Activated CD4-positive, CD25-positive, alpha-beta regulatory T cell (primary cell): ENCODE measurements at places on chromosomes 5 and 9.

DNA sequence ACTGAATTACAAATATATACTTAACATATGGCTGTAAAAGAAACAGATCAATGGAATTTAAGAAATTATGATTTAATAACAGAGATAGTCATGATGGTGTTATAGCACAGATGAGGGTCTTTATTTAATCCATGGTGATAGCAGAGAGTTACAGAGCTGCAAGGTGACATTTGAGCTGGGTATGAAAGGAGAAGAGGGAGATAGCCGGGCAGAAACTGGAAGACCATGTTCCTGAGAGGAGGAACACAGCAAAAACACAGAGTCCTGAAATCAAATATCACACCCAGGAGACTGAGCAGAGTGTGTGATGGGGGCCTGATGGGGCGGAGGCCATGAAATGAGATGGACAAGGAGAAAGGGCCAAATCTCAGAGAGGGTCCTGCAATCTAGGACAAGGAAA, 163.4 kb downstream of the PJA2 start:
- no peak for DNase-seq

GRCh38 chr5:34474573-34475021, 181.5 kb upstream of the RAI14 start:
- DNase-seq = no peak

DNA sequence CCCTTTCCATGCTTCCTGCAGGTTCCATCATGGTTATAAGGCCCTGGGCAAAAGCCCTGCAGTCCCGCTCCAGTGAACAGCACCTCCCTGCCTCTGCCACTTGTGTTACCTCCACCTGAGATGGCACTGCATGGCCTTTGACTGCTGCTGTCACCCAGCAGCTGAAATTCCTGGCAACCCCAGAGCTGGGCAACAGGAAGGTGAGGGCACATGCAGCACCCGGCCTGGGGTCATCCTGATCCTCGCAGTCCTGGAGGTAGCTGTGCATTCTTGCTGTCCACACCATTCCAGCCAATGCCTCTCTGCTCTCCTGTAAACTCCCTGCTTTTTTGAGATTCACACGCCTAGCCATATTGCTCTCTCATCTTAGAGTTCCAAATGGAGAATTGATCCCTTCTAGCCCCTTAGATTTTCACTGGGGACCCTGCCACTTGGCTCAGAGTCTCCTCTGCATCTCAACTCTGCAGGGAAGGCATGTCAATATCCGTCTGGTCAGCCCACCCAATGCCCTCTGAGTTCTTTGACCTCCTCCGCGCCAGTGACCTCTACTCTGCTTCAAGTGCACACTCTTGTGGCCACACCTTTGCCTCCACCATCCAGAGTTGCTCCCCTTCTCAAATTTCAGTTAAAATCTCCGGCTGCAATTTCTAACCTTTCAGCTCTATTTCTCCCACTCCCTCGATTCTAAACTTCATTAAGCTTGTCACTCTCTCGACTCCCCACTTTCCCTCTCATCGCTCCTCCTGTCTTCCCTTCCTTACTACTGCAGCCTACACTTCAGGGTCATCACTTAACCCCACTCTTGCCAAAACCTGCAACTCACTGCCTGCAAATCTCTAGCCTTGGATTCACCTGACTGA, 93.4 kb downstream of the ANKH start:
- DNase-seq = no peak

- no peak for DNase-seq
Observed at GRCh38 chr5:12323637-12324229, 419.5 kb upstream of the CTNND2 start.

DNA sequence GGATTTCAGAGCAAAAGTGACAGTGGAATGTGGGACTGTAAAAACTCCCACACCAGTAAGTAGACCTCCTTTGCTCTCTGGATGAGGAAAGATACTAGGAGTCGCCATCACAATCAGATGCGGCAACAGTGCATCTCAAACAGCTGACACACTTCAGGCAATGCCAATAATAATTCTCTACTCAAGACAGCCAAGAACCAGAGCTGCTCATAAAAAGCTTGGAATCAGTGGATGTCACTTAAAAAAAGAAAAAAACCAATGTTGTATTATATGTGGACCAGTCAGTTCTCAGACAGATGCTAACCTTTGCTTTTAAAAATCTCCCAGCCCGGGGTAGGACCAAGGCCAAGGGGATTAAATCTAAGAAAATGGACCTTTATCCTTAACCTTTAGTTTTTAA, 185.0 kb downstream of the GNA14 start:
- no peak for DNase-seq

DNA sequence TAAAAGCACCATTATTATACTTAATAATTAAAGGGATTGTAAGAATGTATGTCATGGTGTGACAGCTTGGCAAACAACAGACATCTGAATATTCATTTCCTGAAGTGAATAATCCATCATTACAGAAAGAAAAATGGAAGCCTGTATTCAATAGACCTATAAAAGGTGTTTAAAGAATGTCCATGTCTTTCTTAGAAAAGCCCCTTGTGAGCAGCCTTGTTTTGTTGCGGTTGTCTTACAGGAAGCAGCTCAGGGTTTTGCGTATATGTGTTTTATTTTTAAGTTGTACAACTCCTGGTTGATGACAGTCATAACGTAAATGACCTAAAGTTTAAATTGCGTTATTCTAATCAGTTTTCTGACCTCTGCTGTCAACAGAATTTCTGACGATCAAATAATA, 53.8 kb downstream of the CAST start:
- DNase-seq = no peak

DNA sequence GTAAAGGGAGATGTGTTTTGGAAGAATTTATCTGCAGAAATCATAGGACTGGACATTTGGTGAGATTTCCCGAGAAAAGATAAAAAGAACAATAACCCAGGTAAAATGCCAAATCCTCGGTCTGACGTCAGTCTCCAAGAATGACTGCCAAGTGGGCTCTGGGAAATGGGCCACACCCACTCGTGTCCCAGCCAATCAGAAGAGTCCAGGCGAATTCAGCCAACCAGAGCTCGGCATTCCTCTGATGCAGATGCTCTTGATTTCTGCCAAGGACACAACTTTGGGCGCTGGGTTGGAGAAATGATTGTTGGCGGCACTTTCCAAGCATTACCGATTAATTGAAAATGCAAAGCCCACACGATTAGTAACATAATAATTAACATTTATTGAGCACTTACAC, 73.3 kb downstream of the FGF18 start:
- DNase-seq = no peak

DNA sequence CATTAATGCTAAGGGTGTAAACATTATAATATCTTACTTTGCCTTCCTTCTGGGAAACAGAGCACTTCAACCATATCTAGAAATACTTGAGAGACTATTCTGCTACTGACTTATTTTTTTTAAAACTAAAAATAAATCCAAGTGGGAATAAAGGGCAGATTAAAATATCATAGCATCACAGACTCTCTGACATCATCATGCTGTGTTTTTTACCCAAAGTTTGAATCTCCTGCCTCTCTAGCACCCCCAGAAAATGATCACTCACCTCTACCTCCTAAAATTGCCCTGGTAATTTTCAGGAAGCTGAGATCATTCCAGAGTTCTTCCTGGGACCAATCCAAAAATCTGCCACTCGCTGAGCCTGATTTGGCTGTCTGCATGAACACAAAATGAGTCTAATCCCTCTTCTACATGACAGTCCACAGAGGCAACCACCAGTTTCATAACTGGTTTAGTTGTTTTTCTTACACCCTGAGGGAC, 813.8 kb upstream of the DMAC1 start:
- no peak for DNase-seq

- no peak for DNase-seq
Observed at GRCh38 chr5:109865637-109866036, 175.9 kb downstream of the MAN2A1 start.

GRCh38 chr9:23849379-23850035, 23.5 kb upstream of the ELAVL2 start:
- no peak for DNase-seq

DNA sequence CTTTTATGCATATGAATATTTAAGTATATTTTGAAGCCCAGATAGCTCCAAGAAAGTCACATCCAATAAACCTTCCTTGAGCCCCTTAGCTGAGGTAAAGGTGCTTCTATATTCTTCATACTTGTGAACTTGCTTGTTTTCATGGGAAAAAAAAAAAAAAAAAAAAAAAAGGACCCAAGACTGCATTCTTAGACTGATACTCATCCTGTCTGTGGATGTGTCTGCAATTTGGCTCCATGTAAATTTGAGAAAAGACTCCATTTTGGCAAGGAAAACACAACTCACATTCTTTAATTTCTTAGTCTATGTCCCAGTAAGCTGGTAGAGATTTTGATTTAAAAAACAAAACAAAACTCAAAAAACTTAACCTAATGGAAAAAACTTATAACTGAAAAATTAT, 238.3 kb downstream of the FBXL17 start:
- DNase-seq = no peak

GRCh38 chr9:119114681-119115080, 254.6 kb downstream of the BRINP1 start:
- no peak for DNase-seq

- DNase-seq = no peak
Observed at GRCh38 chr5:143139585-143139984, 263.9 kb downstream of the NR3C1 start.

- DNase-seq = no peak
Observed at GRCh38 chr5:66426259-66427138, 169.7 kb upstream of the MAST4 start.

DNA sequence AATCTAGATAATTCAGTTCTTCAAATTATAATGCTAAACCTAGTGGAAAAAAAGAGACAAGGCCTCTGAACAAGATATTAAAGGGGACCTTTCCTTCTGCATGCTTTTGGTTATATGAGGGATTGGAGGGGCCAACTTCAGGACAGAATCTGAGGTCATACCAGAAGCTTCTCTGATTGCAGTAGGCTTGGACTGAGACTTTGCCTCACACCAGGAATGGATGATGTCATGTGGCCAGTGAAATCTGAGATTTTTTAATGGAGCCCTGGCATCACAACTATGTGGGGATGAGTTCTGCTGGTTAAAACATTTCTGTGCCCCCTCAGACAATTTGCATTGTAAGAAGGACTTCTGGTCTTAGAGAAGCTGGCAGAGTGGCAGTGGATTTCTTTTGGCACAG, 88.6 kb downstream of the ANGPTL2 start:
- DNase-seq = no peak

DNA sequence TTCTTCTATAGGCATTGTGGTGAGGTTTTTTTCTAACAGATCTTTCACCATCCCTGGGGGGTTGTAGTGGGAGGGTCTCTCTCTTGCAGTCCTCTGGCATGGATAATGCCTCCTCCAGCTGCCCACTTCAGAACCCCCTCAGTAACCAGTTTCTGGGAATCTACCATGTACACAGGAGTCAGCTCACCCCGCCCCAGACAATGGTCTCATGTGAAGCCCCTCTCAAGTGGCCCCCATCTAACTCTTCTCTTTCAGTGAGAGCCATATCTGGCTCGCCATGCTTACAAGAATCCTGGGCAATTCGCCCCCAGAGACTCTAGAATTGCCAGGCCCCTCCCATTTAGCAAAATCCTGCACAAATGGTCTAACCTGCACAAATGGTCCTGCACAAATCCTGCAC, 144.4 kb upstream of the FSTL4 start:
- DNase-seq = no peak

GRCh38 chr5:137453483-137454080, 45.5 kb downstream of the SPOCK1 start:
- DNase-seq = no peak

- no peak for DNase-seq
Observed at GRCh38 chr5:129609710-129610109, 138.2 kb upstream of the MINAR2 start.

DNA sequence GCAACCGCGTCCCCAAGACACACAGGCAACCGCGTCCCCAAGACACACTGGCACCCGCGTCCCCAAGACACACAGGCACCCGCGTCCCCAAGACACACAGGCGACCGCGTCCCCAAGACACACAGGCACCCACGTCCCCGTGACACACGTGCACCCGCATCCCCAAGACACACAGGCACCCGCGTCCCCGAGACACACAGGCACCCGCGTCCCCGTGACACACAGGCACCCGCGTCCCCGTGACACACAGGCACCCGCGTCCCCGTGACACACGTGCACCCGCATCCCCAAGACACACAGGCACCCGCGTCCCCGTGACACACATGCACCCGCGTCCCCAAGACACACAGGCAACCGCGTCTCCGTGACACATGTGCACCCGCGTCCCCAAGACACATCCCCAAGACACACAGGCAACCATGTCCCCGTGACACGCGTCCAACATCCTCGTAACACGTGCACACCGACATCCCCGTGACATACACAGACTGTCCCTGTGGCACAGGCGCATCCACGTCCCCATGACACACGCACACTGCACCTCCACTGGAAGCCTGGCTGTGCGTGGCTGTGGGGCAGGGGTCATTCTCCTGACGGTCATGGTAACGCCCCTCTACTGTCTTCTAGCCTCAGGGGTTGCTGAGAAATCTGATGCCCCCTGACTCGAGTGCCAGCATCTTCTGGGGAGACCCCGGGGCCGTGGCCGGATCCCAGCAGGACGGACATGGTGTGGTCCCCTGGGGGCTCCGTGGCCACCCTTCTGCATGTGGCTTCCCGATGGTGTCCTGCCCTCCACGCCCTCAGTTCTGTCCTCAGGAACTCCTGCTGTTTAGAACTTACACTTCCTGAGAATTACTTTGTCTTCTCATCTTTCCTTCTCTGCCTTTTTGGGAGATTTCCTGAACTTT, 24.1 kb downstream of the EXD3 start:
- DNase-seq = no peak

GRCh38 chr5:154254896-154255295, 64.4 kb downstream of the GALNT10 start:
- no peak for DNase-seq

- DNase-seq = no peak
Observed at GRCh38 chr9:110016340-110016739, 191.6 kb downstream of the C9orf152 start.

GRCh38 chr9:125659201-125659840, 47.7 kb downstream of the MAPKAP1 start:
- no peak for DNase-seq

GRCh38 chr5:125856949-125857348, 566.3 kb upstream of the GRAMD2B start:
- DNase-seq = no peak

DNA sequence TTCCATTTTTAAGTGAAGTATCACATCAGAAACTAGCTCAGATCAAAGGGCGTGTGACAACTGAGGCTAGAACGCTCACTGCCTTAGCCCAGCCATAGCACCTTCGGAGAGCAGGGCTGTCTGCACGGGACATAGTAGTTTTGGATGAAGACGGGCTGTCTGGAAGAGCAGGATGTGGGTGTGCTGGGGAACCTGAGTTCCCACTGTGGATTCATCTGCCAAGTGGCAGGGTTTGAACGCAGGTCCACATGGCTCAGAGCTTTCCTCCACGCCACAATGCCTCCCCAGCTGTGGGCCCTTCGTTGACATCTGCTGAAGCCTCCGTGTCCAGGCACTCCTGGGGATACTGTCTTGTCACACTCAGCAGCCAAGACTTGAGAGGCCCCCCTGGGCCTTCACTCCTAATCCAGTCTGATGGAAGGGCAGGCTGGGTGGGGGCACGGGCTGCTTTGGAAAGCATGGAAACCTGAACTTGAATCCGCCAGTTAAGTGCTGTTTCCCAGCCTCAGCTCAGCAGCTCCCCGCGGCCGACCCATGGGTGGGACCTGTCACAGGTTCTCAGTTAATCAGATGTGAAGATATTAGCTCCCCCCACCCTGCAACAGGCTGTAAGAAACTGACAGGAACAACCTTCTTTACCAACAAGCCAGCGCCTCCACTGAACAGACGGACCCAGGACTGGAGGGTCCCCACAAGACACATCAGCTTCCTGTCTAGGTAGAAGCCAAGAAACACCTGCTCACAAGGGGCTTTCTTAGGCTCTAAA, 228.1 kb downstream of the FANCC start:
- DNase-seq = no peak

- no peak for DNase-seq
Observed at GRCh38 chr5:107408564-107408963, 262.2 kb downstream of the EFNA5 start.
